ENCODE measurements at places on chromosomes 13 and 19.

DNA sequence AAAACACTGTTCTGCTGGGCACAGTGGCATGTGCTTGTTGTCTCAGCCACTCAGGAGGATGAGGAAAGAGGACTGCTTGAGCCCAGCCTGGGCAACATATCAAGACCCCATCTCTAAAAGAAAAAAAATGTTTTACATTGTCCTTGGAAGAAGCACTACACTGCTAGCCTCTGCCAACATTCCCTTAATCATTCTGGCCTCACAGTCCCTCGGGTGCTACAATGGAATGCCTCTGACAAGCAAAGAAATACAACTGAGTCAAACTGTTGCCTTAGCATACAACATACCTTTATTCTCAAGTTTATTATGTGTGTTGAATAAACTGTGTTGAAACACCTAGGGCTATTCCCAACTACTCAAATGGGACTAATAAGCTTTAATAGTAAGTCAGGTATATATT is 56.1 kb downstream of the PSPC1 start:
- ATAC-seq: no peak

DNA sequence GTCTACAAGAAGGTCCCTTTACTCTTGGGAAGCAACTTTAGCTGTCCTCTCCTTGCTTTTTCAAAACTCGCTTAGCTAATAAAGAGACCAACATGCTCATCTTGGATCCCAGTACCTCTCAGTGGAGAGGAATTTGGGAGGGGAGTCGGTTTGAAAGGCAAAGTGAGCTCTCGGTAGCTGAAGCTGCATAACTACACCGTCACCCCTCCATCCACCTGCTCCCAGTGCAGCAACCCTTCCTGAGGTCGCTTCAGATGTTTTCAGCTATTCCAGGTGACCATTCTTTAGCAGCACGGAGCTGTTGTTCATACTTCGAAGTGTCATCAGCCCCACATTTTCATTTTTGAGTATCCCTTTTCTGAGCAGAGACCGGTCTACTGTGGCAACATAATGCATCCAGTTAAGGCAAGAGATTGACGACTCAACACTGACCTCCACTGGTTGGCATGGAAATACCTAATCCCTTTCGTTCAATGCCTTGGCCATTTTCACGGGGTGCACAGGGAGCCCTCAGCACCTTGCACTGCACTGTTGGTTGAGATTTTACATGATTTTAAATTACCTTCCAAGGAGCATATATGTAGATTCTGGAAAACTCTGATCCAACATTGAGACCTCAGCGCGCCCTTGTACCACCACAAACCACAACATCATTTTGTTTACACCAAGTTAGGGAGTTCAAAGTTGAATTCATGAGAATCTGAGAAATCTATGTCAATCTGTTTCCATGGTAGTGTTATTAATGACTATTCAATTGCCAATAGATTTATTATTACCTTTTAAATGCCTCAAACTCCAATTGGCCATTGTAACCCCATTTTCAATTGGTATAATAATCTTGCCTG is 42.2 kb downstream of the DLEU7 start:
- ATAC-seq: peak; percentile 90

DNA sequence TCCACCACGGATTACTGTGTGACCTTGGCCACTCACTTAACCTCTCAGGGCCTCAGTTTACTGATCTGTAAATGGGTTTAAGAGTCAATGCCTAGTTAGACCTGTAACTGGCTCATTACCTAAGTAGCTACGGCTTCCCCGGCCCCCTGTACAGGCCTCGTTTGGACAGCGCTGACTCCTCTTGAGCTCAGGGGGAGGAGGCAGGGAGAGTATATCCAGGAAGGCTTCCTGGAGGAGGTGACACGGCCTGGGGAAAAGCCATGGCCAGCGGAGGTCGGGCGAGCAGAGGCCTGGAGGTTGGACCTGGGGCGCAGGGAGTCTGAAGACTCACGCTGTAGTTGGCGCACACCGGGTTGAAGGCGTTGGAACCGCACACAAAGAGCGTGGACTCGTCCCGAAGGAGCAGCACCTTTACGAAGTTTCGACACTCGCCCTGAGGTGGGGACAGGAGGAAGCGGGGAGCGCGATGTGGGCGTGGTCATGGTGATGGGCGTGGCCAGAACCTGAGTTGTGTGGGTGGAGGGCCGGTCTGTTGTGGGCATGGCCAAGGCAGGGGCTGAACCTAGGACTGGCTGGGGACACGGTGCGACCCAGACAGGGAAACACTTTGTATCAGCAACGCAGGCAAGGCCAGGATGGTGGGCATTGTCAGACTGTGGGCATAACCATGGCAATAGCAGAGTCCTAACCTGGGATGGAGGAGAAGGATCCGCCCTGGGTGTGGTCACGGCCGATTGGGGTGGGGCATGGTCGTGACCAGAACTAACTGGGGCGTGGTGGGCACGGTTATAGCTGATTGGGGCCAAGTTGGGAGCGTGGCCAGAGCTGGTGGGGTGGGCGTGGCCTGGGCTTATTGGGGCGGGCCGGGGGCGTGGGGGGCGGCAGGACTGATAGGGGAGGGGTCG is 3.6 kb downstream of the SEMA6B start:
- ATAC-seq: peak; percentile 35

DNA sequence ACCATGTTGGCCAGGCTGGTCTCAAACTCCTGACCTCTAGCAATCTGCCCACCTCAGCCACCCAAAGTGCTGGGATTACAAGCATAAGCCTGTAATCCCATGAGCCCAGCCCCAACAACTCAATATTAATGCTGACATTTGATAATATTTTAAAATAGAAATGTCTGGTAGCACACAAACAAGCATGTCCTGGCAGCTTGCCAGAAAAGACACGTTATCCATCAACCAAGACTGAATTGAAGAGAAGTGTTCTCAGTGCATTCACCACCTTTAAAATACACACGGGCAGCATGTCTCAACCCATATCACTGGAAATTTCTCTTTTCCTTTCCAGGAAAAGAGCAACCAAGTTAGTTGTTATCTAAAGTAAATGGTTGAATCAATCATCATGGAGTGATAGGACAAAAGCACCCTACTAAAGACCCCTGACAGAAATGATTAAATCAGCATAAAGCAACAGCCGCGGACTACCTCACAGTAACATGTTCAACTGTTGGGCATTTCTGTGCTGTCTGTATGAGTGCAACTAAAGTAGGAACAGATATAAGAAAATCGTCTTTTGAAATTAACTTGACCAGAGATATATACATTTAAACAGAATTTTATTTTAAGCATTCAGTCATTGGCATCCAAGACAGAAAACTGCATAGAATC is 25.0 kb downstream of the LHFPL6 start:
- no peak for ATAC-seq

- peak; percentile 22 for ATAC-seq
Observed at GRCh38 chr19:52028780-52029123, 573 bp upstream of the ZNF614 start.

DNA sequence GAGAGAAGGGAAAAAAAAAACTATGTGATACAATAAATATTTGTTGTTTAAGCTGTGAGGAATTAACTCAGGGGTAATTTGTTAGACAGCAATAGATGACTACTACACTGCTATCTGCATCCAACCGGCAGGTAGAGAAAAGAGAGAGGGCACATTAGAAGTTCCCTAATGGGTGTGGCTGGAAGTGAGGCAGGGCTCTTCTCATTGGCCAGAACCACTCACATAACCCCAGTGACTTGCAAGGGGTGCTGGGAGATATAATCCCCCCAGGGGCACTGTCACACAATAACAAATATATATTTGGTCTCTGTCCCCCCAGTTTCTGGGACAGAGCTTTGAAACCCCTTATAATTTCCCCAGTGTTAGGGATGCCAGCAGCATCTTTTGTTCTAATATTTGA is 24.3 kb downstream of the FGF21 start:
- no peak for ATAC-seq

- ATAC-seq: no peak
Observed at GRCh38 chr19:13506471-13506820, at the start of gene CACNA1A. CACNA1A (minus strand) TSS chr19:13506479; CDS start chr19:13506224, 255 bp downstream.

GRCh38 chr13:68748038-68748437 is 1359.6 kb upstream of the ATXN8OS start:
- ATAC-seq: no peak

DNA sequence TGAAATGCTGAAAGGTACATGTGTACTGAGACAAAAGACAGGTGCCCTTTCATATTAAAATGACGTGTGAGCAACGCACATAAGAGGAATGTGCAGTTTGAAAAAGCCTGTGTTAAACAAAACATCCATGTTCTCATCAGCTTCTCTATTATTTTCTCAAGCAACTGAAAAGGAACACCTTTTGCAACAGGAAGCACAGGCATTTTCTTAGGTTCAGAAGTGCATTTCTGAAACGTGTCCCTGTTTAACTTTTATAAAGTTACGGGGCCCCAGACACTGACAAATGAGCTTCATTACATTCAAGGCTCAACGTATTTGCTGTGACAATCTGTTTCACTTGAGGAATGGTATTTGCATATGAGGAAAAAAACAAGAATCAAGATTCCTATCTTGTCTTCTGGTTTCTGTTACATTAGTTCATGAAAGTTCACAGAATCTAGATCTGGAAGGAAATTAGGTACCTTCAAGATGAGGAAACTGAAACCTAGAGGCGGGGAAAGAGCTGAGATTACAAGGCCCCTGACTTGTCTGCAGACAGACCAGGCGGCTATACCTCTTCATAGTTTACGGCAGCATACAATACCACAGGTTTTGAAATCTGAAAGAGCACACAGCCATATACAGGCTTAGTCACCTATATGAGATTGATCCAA is 431.7 kb downstream of the KLF12 start:
- peak; percentile 94 for ATAC-seq

DNA sequence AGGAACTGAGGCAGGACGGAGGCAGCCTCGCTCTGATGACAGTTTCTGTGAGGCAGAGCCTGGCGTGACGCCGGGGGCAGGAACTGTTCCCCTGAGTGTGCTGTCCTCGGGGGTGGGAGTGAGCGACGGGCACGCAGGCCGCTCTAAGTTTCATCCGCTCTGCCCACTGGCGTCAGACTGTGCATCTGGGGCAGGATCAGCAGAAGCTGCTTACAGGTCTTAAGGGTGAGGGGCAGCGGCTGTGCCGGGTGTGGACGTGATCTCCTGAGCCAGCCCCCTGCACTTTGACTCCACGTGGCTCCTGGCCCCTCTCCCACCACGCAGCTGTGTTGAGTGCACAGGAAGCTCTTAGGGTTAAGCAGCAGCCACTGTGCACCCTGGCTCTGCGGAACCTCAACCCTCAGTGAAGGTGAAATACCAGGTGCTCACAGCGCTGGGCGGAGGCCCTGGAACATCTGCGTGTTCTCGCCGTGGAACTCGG is 1.5 kb downstream of the GRK1 start:
- no peak for ATAC-seq

GRCh38 chr19:30064771-30065494 is 122.9 kb downstream of the URI1 start:
- no peak for ATAC-seq

DNA sequence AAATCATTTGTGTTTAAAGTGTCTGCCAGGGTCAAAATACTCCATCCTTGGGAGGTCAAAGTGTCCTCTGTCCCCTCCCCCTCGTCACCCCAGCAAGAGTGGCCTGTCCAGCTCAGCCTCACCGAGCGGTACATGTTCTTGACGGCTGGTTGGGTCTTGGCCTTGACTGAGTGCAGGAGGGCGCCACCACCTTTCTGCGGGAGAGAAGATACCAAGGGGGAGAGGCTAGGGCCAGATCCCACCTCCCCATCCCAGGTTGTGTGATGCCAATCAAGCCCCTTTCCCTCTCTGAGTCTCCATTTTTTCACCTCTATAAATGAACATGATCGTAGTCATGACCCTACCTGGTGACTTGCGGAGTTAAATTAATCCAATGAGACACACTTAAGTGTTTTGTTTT is 6.1 kb downstream of the CRB3 start:
- no peak for ATAC-seq

GRCh38 chr19:2933490-2933910 is 11.3 kb downstream of the ZNF77 start:
- no peak for ATAC-seq

DNA sequence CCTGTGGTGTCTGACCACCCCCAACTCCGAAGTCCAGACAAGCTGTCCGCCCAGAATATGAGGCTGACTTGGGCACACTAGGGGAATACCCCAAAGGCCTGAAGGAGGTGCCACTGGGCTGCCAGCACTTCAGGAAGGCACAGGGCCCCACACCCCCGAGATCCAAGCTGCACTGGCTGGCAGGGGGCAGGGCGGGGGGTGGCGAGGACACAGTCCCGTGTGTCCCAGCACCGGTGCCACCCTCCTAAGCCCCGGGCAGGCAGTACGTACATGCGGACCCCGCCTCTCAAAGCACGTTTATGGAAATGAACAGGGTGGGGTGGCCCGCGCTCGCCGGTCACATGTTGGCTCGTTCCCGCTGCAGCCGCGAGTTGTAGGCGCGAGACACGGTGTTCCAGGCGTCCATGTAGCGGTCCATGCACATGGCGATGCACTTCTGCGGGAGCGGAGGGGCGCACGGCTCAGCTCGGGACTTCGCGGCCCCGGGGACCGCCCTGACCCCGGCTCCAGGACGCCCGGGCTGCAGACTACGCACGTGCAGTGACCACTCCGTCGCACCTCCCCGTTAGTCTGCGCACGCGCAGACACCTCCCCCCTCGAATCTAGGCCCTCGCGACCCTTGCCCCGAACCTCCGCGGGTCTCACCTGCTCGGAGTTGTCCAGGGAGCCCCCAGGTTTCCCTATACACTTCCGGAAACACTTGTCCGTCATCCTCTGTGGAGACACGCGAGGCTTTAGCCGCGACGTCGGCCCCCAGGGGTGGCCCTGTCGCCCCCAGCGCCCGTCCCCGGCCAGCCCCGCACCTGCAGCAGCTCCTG is 566 bp downstream of the TIMM13 start:
- peak; percentile 22 for ATAC-seq

- no peak for ATAC-seq
Observed at GRCh38 chr13:68007576-68007975, 777.4 kb upstream of the PCDH9 start.

DNA sequence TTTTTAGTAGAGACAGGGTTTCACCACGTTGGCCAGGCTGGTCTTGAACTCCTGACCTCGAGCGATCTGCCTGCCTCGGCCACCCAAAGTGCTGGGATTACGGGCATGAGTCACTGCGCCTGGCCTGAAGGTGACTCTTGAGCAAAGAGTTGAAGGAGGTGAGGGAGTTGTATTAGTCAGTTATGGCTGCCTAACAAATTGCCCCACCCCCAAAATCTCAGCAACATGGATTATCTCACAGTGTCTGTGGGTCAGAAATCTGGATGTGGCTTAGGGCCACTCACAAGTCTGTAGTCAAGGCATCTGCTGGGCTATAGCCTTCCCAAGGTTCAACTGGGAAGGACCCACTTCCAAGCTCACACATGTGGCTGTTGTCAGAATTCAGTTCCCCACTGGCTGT is 52.8 kb upstream of the ADGRE5 start:
- no peak for ATAC-seq

DNA sequence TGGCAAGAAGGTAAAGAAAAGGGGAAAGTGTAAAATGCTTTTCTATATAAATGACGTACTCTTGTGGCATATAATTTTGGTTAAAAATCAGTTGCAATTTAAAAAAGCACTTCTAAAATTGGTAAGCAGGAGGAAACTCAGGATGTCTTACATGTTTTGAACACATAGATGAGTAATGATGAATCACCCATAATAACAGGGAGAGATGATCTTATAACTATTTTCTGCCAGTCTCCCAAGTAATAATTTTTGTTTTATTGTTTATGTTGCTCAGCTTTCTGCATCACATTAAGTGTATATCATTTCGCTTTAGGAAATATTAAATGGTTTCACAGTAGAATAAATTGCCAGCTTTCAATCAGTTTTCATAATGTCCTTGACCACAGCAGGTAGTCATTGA is 1430.7 kb upstream of the PCDH20 start:
- no peak for ATAC-seq
